ENCODE measurements at places on chromosomes 3 and 15.

- DNase-seq = no peak
These were observed 59.9 kb downstream of the GPR176 start for GRCh38 chr15:39860200-39860599.

DNA sequence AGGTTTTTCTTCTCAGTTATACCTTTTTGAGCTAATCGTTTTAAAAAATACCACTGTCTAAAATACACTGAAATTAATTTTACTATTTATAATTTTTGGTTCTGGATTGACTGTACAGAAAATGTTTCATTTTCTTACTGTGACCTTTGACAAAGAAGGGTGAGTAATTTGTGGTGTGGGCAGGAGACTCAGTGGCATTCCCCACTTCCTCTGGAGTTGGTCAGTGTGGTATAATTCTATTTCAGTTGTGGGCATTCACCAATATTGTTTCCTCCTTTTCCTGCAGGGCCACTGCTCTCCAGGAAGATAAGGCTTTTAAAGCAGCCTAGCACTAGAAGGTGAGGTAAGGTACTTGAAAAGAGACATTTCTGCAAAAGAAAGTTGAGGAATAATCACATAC lies 6.5 kb downstream of the DAG1 start:
- no peak for DNase-seq

- DNase-seq = no peak
These were observed 57.4 kb upstream of the PSMD6 start for GRCh38 chr3:64080616-64081234.

GRCh38 chr3:31952205-31952604 lies 28.9 kb downstream of the OSBPL10 start:
- no peak for DNase-seq

DNA sequence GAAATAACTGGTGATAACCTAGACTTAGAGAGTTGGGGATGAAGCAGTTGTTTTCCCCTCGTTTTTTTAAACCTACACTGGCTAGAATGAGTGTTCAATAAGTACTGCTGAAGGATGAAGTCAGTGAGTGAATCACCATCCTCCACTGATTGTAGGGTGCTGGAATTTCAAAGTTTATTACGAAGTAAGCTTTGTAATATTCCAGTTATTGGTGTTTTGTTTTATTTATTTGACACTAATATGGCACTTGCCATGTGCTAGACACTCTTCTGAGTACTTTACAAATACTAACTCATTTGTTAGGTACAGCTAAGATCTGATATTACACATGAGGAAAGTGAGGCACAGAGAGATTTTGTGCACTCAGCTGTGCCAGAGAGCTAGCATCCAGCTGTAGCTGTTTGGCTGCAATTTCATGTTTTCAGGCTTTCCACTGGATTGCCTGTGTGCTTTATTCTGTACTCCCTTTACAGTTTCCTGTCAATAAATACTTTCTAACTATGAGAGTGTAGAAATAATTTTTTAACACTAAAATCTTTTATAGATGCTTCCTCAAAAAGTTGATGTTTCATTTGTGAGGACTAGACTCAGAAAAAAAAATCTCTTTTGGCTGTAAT lies 5.8 kb downstream of the MAP2K5 start:
- no peak for DNase-seq

GRCh38 chr3:132660052-132660810 lies at the start of gene UBA5:
TSS of gene UBA5 (plus strand) at chr3:132660329. CDS start at chr3:132660538, 209 bp downstream.
- peak; percentile 50 for DNase-seq

All from activated T-helper 1 cell treated with Interleukin-2 at 50 U/mL for 16 hours (primary cell).